ENCODE measurements at places on chromosomes 4 and X.

- DNase-seq, result peak; percentile 38
These were observed 137.6 kb downstream of the EGF start for GRCh38 chr4:110049951-110050925.

DNA sequence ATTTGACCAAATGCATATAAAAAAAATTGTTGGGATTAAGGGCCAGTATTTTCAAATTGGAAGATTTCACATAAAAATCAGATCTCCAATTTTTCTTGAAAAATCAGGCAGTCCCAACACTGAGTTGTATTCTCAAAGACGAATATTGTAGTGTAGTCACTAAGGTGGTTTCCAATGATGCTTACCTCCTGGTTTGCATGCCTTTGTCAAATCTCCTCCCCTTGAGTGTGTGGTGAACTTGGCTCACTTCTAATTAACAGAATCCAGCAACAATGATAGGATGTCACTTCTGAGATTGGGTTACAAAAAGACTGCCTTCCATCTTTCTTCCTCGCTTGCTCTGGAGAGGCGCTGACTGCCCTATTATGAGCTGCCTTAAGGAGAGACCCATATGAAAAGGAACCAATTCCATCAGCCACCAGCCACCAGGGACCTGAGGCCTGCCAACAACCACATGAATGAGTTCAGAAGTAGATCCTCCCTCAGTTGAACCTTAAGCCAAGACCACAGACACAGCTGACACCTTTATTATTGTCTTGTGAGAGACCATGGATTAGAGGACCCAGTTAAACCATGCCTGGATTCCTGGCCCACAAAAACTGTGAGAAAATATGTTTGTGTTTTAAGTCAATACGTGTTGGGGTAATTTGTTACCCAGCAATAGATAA is 31.2 kb upstream of the TSPAN5 start:
- no peak for DNase-seq

DNA sequence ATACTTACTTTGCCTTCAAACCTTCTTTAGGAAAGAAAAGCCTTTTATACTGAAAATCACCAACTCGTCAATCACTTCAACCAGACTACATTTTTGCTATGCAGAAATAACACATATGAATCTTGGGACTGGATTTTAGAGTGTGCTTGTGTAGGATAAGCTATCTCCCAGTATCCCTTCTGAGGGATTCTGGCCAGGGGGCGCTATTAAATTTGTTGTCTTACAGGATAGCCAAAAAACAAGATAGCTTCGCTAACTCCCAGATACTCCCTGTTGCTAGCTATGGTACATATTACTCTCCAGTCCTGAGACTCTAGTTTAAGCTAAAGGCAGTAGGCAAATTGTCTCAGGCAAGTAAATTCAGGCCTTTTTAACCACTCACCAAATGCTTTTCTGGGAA is 167.2 kb downstream of the LHFPL1 start:
- no peak for DNase-seq

DNA sequence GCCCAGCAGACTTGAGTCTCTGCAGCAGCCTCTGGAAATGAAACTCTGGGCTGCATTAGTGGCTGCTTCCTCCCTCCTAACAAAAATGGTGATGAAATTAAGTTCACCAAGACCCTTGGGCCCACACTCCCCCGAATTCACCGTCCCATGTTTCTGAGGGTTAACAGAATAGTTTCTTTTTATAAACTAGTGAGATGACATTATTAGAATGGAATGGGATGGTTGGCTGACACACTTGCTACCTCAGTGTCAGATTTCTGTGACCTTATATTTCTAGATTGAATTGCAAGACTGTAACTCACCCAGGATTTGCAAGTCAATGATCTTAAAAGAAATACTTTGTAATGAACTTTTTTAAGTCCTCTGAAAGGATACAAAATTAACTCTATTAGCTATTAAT is 127.1 kb downstream of the SHROOM3 start:
- no peak for DNase-seq

DNA sequence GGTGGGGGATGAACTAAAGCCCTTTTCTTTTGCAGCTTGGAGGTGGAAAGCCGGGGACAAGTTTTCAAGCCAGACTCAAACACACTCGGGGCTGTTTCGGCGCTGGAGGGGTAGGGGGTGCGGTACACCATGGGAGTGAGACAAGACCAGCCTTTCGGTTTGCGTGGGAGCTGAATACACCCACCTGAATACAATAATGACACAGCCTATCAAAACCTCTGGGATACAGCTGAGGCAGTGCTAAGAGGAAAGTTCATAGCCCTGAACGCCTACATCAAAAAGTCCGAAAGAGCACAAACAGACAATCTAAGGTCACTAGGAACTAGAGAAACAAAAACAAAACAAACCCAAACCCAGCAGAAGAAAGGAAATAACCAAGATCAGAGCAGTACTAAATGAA is 163.3 kb downstream of the ATRX start:
- DNase-seq, result no peak

All from neuronal stem cell (in vitro differentiated cells).